ENCODE measurements at places on chromosomes 13 and 19. TPM values are rescaled to one million over a fixed set of nuclear protein-coding genes. Genes with fewer than 3 reads are reported as not detected.

GRCh38 chr19:51701468-51702100 lies 8.5 kb downstream of the SPACA6 start:
- H3K36me3 ChIP-seq: peaks cover 39% of the 10 kb centered on the region
- peak overlapping the region; percentile 87 for H3K27ac ChIP-seq
- H3K27me3 ChIP-seq: no peaks in the 10 kb centered on the region
- no peak overlapping the region for H3K4me3 ChIP-seq
- no peak for DNase-seq
- no peaks in the 10 kb centered on the region for H3K4me1 ChIP-seq

DNA sequence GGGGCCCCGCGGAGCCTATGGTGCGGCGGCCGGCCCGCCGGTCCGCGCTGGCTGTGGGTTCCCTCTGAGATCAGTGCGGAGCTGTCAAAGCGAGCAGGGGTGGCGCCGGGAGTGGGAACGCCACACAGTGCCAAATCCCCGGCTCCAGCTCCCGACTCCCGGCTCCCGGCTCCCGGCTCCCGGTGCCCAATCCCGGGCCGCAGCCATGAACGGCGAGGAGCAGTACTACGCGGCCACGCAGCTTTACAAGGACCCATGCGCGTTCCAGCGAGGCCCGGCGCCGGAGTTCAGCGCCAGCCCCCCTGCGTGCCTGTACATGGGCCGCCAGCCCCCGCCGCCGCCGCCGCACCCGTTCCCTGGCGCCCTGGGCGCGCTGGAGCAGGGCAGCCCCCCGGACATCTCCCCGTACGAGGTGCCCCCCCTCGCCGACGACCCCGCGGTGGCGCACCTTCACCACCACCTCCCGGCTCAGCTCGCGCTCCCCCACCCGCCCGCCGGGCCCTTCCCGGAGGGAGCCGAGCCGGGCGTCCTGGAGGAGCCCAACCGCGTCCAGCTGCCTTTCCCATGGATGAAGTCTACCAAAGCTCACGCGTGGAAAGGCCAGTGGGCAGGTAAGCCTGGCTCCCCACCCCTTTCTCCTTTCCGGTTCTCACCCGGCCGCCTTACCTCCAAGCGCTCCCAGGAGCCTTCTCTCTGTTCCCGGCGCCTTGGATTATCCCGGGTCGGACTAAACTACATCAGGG lies at the start of gene PDX1:
PDX1 (plus strand) TSS at position 67 of the 743 bp plus-strand sequence; CDS start at position 206, 139 bp downstream.
- H3K4me3 ChIP-seq: peak within 1 kb of the TSS; percentile 46
- no peak within 1 kb of the TSS for H3K27ac ChIP-seq
- DNase-seq: no peak
- no peaks in the 10 kb centered on the region for H3K36me3 ChIP-seq
- no peaks in the 10 kb centered on the region for H3K4me1 ChIP-seq
- H3K27me3 ChIP-seq: peaks cover 91% of the 10 kb centered on the region

DNA sequence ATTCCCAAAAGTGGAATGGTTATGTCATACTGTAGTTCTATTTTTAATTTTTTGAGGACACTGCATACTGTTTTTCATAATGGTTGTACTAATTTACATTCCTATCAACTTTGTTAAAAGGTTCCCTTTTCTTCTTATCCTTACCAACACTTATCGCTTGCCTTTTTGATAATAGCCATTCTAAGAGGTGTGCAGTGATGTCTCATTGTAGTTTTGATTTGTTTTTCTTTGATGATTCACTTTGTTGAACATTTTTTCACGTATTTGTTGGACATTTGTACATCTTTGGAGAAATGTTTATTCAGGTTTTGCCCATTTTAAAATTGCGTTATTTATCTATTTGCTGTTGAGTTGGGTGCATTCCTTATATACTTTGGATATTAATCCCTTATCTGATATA lies 188.8 kb upstream of the SPRY2 start:
- DNase-seq: no peak
- no peak overlapping the region for H3K4me3 ChIP-seq
- no peaks in the 10 kb centered on the region for H3K4me1 ChIP-seq
- no peaks in the 10 kb centered on the region for H3K27me3 ChIP-seq
- H3K27ac ChIP-seq: no peak overlapping the region

Gene SIRT2
- 92.7 TPM for total RNA-seq

- H3K27ac ChIP-seq: no peak overlapping the region
- H3K4me1 ChIP-seq: no peaks in the 10 kb centered on the region
- DNase-seq: no peak
- H3K36me3 ChIP-seq: no peaks in the 10 kb centered on the region
- no peaks in the 10 kb centered on the region for H3K27me3 ChIP-seq
Measured at GRCh38 chr19:33000510-33000909, 28.5 kb downstream of the FAAP24 start.

DNA sequence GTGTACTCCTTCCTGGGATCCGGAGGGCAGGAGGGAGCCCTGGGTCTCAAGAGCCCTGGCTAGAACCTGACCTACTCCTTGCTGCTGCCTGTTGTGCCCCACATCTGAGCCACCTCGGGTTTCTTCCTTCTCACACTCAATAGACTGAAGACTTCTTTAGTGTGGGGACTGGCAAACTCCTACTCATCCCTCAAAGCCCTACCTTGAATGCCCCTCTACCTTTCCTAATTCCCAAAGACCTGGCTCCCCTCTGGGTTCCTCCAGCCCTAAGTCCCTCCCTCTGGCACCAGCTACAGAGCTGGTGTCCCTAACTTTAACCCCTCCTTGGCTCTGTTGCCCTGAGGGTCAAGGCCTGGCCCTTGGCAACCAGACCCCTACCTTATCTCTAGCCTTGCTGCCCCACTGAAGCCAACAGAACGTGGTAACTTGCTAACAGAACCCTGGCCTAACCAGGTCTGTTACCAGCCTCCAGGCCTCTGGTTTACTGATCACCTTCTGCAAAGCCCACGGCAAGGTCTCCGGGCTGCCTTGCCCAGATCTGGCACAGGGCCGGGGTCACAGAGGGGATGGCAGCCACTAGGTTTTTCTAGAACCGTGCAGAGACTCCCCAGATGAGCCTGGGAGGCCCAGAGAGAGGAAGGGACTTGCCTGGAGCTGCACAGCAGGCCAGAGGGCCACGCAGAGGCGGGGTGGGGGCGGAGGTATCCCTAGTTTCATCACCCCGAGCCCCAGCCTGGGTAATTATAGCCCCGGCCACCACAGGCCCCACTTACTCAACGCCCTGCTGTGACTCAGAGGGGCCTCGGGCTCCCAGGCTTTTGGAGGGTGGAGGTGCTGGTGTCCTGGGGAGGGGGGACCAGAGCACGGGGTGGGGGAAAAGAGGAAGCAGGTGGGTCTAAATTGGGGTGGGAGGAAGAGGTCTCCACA lies 15.3 kb downstream of the ZBTB7A start:
- no peak for DNase-seq
- no peak overlapping the region for H3K4me3 ChIP-seq
- peak overlapping the region; percentile 78 for H3K27ac ChIP-seq
- no peaks in the 10 kb centered on the region for H3K27me3 ChIP-seq
- H3K36me3 ChIP-seq: peaks cover 32% of the 10 kb centered on the region

All from sigmoid colon (tissue), 7 donors.